Progenitor cell of endocrine pancreas (in vitro differentiated cells): ENCODE measurements at places on chromosomes 5 and 9.

DNA sequence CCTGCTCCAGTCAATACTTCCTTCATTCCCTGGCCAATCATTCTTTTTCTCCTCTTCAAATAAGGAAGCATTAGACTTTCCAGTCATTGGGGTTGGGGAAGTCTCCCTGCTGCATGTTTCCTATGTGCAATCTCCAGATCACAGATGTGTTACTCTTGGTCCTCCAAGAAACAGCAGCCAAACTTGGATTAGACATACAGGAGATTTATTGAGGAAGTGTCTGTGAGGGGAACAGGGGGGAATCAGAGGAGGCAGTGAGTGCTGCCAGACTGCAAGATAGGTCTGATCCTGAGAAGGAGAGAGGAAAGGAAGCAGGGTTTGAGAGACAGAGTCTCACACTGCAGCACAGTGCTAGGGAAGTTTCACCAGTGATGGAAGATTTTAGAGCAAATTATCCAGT lies 40.6 kb upstream of the SLIT3 start:
- H3K4me1 ChIP-seq: no peaks in the 10 kb centered on the region
- peaks cover 16% of the 10 kb centered on the region for H3K27me3 ChIP-seq
- DNase-seq: no peak
- no peak overlapping the region for H3K27ac ChIP-seq

GRCh38 chr9:104843644-104844240 lies 79.8 kb downstream of the NIPSNAP3B start:
- no peak overlapping the region for H3K27ac ChIP-seq
- H3K4me1 ChIP-seq: peaks cover 26% of the 10 kb centered on the region
- H3K27me3 ChIP-seq: no peaks in the 10 kb centered on the region
- H3K4me3 ChIP-seq: no peak overlapping the region
- H3K36me3 ChIP-seq: peaks cover 29% of the 10 kb centered on the region

- H3K36me3 ChIP-seq: no peaks in the 10 kb centered on the region
- peaks cover 9% of the 10 kb centered on the region for H3K27me3 ChIP-seq
- H3K4me1 ChIP-seq: peaks cover 11% of the 10 kb centered on the region
- H3K27ac ChIP-seq: no peak overlapping the region
Measured at GRCh38 chr9:136549010-136549980, 3.4 kb upstream of the NOTCH1 start.

GRCh38 chr9:123408313-123409262 lies 52.6 kb downstream of the CRB2 start:
- DNase-seq: no peak
- no peak overlapping the region for H3K4me3 ChIP-seq
- H3K27me3 ChIP-seq: peaks cover 22% of the 10 kb centered on the region
- no peaks in the 10 kb centered on the region for H3K36me3 ChIP-seq

DNA sequence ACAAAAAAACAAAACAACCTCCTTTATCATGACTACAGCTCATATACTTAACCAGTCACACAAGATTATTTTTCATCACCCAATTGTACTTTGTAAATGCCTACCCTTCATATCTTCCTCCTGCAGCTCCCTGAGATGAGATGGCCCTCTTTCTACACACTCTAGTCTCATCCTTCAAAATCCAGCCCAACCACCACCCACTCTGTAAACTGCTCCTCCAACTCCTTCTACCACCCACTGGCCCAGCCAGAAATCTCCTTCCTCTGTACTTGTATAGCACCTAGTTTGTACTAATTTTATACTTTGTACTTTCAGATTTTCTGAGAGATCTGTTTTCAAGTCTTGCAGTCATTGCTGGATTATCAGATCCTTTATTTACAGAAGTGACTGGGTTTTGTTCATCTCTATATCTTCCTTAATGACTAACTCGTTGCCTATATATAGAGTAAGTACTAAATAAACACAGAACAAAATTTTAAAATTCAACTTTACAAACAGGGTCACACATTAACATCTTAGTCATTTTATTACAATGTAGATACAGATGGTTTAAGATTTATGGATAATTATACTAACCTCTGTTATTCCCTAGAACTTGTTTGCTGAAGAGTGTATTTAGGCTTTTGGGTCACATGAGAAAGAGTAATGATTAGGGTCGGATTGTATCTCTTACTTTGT lies 155.7 kb downstream of the NFIB start:
- peaks cover 6% of the 10 kb centered on the region for H3K4me1 ChIP-seq
- H3K36me3 ChIP-seq: no peaks in the 10 kb centered on the region
- no peaks in the 10 kb centered on the region for H3K27me3 ChIP-seq

GRCh38 chr9:69412741-69413150 lies 87.7 kb downstream of the ENTREP1 start:
- H3K27ac ChIP-seq: no peak overlapping the region
- H3K27me3 ChIP-seq: peaks cover 33% of the 10 kb centered on the region
- no peaks in the 10 kb centered on the region for H3K36me3 ChIP-seq
- no peak overlapping the region for H3K4me3 ChIP-seq

- peaks cover 1% of the 10 kb centered on the region for H3K4me1 ChIP-seq
- H3K27ac ChIP-seq: no peak overlapping the region
Measured at GRCh38 chr5:113142186-113142585, 165.6 kb downstream of the DCP2 start.

DNA sequence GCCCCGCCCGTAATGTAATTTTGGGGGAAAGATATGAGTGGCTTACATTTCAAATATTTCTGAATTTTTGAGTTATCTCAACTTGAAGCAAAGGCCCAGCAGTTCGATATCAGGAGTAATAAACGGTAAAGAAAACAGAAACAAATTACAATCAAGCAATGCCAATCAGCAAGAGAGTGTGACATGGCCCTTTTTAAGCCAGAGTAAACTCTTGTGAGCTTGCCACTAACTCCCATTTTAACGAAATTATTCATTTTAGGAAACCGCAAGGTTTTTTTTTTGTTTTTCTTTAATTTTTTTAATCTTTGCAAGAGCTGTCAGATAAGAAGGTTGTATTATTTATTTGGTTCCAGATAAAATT lies 17.6 kb upstream of the CDK7 start:
- no peaks in the 10 kb centered on the region for H3K27me3 ChIP-seq
- H3K4me1 ChIP-seq: peaks cover 12% of the 10 kb centered on the region
- peaks cover 17% of the 10 kb centered on the region for H3K36me3 ChIP-seq

- H3K27me3 ChIP-seq: no peaks in the 10 kb centered on the region
- peaks cover 10% of the 10 kb centered on the region for H3K4me1 ChIP-seq
- no peak overlapping the region for H3K27ac ChIP-seq
- no peak overlapping the region for H3K4me3 ChIP-seq
Measured at GRCh38 chr9:32292611-32293010, 91.8 kb upstream of the ACO1 start.

DNA sequence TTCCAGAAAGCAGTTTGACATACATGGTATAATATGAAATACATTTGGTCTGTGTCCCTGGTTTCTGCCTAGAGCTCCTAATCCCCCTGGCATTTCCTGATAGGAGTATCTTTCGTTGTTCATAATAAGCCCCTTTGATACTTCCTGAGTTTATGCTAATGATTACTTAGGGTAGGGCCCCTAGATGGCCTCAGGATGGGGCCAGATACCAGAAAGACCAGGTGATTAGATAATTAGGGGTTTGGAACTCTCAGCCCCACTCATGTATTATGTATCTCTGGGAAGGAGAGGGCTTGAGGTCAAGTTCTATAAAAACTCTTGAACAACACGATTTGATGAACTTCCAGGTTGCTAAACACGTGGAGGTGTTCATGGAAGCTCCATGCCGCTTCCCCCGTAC lies 163.3 kb upstream of the ZNF608 start:
- H3K4me1 ChIP-seq: peaks cover 49% of the 10 kb centered on the region
- H3K36me3 ChIP-seq: peaks cover 1% of the 10 kb centered on the region
- no peak for DNase-seq
- H3K4me3 ChIP-seq: no peak overlapping the region

DNA sequence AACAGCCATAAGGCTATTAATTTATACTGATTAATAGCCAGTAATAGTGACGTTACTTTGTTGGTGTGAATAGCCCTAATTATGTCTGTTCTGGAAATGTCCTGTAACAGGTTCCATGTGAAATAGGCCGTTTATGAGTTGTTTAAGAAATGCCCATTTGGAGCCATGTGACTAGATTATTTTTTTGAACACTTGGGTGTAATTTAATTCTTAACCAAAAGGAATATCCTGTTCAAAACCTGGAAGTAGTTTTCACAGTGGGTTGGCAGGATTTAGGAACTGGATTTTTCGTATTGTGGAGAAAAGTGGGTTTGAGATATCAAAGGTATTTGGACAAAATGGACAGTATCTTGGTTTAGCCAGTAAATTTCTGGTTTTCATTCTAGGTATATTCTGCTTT lies 1.3 kb downstream of the TENT2 start:
- peak overlapping the region; percentile 100 for H3K27ac ChIP-seq
- DNase-seq: no peak
- H3K36me3 ChIP-seq: peaks cover 36% of the 10 kb centered on the region
- H3K4me3 ChIP-seq: peak overlapping the region; percentile 100

- H3K4me1 ChIP-seq: peaks cover 2% of the 10 kb centered on the region
- no peaks in the 10 kb centered on the region for H3K27me3 ChIP-seq
- H3K4me3 ChIP-seq: no peak overlapping the region
- H3K27ac ChIP-seq: peak overlapping the region; percentile 17
Measured at GRCh38 chr5:173010021-173010420, 26.4 kb downstream of the ATP6V0E1 start.

- H3K27ac ChIP-seq: no peak overlapping the region
- H3K4me1 ChIP-seq: peaks cover 3% of the 10 kb centered on the region
- no peaks in the 10 kb centered on the region for H3K36me3 ChIP-seq
- H3K4me3 ChIP-seq: no peak overlapping the region
- peak; percentile 27 for DNase-seq
Measured at GRCh38 chr9:4548811-4549725, 58.8 kb downstream of the SLC1A1 start.

DNA sequence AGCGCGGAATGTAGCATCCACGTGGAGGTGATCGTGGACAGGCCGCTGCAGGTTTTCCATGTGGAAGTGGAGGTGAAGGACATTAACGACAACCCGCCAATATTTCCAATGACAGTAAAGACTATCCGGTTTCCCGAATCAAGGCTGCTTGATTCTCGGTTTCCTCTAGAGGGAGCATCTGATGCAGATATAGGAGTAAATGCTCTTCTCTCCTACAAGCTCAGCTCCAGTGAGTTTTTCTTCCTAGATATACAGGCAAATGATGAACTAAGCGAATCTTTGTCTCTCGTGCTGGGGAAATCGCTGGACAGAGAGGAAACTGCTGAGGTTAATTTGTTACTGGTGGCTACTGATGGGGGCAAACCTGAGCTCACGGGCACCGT lies 598 bp downstream of the PCDHA2 start:
- peaks cover 27% of the 10 kb centered on the region for H3K36me3 ChIP-seq
- peak overlapping the region; percentile 88 for H3K27ac ChIP-seq
- peak overlapping the region; percentile 80 for H3K4me3 ChIP-seq
- H3K27me3 ChIP-seq: no peaks in the 10 kb centered on the region

- H3K36me3 ChIP-seq: peaks cover 1% of the 10 kb centered on the region
- no peak for DNase-seq
- H3K27me3 ChIP-seq: no peaks in the 10 kb centered on the region
- H3K27ac ChIP-seq: peak overlapping the region; percentile 2
Measured at GRCh38 chr5:1503241-1504068, 20.3 kb downstream of the LPCAT1 start.

- H3K4me3 ChIP-seq: no peak overlapping the region
- H3K4me1 ChIP-seq: peaks cover 9% of the 10 kb centered on the region
- no peak for DNase-seq
- H3K36me3 ChIP-seq: peaks cover 18% of the 10 kb centered on the region
Measured at GRCh38 chr9:20981486-20981885, 50.0 kb downstream of the HACD4 start.

DNA sequence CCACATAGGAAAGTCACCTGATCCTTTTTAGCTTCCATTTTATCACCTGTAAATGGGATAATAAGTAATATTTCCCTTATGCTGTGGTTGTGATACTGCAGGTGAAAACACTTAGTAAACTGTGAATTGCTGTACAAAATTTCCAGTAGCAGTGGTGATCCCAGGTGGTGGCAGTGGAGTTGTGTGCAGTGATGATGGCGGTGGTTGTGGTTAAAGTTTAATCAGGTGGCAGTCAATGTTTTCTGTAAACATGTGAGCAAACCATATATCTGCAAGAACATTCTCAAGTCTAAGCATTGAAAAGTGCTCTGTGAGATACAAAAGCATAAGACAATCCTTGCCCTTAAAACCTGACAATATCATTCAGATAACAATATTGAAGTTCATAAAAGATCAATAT lies 480.2 kb downstream of the RASEF start:
- peaks cover 6% of the 10 kb centered on the region for H3K4me1 ChIP-seq

DNA sequence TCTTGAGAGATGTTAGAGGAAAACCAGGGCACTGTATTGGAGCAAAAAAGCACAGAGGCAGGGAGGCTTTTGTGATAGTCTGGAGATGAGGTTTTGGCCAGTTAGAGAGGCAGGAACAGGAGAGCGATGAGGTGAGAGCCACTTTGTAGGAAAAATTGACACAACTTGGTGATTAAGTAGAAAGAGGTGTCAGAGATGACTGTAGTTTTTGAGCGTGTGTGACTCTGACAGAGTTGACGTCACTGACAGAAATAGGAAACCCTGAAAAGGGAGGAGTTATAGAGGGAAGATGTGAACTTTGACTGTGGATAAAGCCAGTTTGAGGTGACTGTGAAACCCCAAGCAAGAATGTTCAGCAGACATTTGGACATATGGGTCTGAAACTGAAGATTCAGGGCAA lies 15.7 kb downstream of the NFX1 start:
- H3K4me1 ChIP-seq: no peaks in the 10 kb centered on the region
- H3K4me3 ChIP-seq: no peak overlapping the region
- DNase-seq: no peak
- peaks cover 13% of the 10 kb centered on the region for H3K36me3 ChIP-seq
- no peak overlapping the region for H3K27ac ChIP-seq
- H3K27me3 ChIP-seq: no peaks in the 10 kb centered on the region

DNA sequence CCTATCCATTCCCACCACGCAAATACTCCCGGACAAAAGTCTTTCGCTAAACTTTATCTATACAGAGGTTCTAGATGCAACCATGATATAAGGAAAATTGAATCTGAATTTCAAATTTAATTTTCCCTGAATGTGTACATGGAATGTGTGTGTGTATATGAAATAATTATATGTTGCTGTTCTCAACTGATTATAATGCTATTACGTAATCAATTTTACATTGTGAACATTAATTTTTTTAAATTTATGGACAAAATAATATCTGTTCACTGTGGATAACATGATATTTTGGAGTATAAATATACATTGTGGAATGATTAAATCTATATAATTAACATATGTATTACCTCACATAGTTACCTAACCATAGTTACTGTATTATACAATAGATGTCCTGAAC lies 1250.6 kb downstream of the EFNA5 start:
- no peak overlapping the region for H3K4me3 ChIP-seq
- H3K4me1 ChIP-seq: no peaks in the 10 kb centered on the region
- no peaks in the 10 kb centered on the region for H3K36me3 ChIP-seq

GRCh38 chr9:110389148-110389750 lies 51.6 kb upstream of the TXNDC8 start:
- H3K27ac ChIP-seq: peak overlapping the region; percentile 14
- H3K36me3 ChIP-seq: no peaks in the 10 kb centered on the region
- no peaks in the 10 kb centered on the region for H3K27me3 ChIP-seq
- H3K4me1 ChIP-seq: peaks cover 8% of the 10 kb centered on the region
- no peak for DNase-seq

- no peaks in the 10 kb centered on the region for H3K36me3 ChIP-seq
- H3K27me3 ChIP-seq: no peaks in the 10 kb centered on the region
- H3K4me3 ChIP-seq: peak overlapping the region; percentile 96
Measured at GRCh38 chr5:139650031-139650688, 2.0 kb downstream of the CXXC5 start.
